NCI-H460 (cell line): ENCODE measurements at places on chromosomes 1 and 21. TPM values are rescaled to one million over a fixed set of nuclear protein-coding genes. Genes with fewer than 3 reads are reported as not detected.

GRCh38 chr1:115188680-115189395, 99.5 kb upstream of the TSPAN2 start:
- DNase-seq: no peak

The CFAP74 gene
- not detected in 2 replicates for total RNA-seq

DNA sequence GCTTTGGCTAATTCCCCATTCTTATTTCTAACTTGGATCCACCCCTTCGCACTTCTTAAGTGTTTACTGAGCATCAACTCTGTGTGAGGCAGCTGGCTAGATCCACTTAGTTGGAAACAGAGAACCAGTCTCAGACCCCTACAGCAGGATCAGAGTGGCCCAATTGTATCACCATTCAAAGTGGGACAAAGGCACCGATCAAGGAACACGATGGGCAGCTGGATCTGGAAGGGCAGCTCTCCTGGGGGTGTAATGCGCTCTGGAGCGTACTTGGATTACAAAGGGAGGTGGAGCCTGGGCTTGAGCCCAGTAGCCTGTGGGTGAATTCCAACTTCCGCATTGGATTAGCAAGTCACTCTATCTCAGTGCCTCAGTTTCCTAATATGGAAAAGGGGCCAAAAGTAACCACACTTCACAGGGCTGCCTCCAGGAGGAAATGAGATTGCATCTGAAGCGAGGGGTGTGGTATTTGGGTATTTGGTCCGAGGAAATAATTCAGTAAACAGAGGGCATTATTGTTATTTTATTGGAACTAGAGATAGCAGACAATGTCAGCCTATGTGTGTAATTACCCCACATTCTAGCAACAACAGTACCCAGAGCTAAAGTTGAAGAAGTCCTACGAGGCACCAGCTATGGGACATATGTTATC, 11.9 kb downstream of the ECE1 start:
- DNase-seq: no peak

The CR1L gene
- total RNA-seq: not detected in 2 replicates

- no peak for DNase-seq
Measured at GRCh38 chr21:31553461-31553860, 106.0 kb upstream of the SOD1 start.

DNA sequence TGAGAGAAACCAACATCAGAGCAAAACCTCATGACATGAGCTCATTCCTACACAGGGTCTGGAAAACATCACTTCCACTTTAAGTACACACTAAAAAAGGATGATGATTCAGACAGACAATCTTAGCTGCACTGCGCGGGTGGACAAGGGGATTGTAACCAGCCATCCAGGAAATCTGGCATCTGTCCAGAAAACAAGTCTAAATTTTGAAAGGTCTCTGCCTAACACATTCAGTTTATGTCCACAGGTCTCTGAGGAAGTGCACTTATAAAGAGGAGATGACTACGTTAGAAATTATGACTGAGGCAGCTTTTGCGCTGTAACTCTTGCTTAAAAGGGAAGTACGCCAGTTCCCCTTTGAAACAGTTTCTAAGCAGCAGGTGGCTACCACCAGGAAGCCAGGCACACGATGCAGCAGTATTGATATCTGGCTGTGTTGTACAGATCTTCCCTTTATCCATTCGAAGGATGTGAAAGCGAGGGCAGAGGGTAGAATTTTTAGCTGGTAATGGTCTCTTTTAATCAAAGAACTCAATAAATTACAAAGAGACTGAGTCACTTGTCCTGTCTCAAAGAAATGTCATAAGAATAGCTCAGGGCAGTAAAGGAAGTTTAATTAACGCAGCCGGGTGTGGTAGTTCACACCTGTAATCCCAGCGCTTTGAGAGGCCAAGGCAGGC, 128.0 kb downstream of the SETD4 start:
- no peak for DNase-seq

The PBX1 gene
- 78.0 and 84.8 TPM in 2 replicates for total RNA-seq

DNA sequence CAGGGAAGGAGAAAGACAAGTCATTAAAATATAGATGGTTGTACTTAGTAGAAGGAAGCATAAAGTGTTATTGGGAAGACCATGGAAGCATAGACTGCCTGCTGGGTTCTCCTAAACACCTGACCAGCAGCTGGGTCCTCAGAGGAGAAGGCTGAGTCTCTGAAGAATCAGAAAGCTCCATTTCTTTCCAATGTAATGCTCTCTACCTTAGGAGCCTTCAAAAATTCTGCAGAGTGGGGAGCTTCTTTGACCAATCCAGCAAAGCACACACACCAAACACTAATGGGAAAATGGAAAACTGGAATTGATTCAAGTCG, 21.1 kb upstream of the BCL10 start:
- DNase-seq: no peak

The F13B gene
- 0.12 TPM in 1 of 2 replicates, not detected in the other for total RNA-seq

GRCh38 chr1:29878501-29878900, 642.2 kb downstream of the PTPRU start:
- no peak for DNase-seq

The UBXN10 gene
- total RNA-seq: not detected in 2 replicates

DNA sequence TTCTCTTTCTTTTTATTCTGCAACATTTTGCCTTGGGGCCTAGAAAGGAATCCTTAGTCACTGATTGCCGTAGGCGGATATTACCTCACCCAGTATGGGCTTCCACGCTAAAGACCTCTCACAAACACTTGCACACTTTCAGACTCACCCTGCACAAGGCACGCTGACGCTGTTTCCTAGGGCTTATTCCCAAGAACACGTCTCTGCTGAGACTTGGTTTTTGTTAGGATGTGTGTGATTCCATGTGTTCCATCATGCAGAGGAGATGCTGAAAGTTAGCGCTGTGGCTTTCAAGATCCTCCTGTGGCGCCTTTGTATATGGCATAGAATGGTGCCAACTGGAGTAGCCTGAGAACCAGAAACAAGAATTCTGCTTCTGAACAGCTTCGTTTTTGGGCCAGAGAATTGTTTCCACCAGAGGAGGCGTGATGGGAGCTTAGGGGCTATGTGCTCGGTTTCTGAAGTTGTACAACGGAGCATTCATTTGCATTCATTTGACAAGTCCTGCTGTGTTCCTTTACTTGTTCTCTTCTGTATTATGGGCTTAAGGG, 297.0 kb downstream of the DISC1 start:
- DNase-seq: no peak

DNA sequence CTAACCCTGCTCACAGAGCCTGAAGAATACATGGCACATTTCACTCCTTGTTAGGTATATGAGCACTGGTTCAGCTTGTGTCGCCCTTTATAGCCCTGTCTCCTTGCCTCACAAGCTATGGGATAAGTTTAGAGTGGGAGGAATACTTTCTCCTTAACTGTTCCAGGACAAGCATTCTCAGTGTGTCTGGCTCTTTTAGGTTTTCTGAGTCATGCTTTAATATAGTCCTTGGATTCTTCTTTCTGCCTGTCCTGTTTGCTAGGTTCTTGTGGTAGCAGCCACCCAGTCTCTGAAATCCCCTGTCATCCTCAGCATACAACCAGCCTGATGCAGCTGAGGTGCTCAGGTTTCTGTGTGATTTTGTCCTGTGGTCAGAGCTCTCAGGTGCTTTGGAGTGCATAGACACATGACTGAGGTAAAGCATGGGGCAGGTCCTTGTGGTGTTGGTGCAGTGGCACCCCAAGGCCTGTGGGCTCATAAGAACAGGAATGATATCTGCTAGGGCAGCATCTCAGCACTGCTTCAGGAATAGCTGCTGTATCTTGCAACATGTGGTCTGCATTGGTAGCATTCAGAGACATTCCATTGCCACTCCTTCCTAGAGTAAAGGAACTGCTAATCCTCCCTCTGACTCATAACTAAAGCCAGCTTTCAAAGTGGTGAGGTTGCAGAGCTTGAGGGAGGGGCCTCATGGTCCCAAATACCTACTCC, 14.2 kb upstream of the CASQ2 start:
- peak; percentile 18 for DNase-seq

The PGLYRP4 gene
- total RNA-seq: not detected in 2 replicates

- no peak for DNase-seq
Measured at GRCh38 chr21:44005593-44005992, 6.5 kb upstream of the TRAPPC10 start.

- DNase-seq: no peak
Measured at GRCh38 chr1:228217551-228218344, 9.9 kb downstream of the OBSCN start.

The LRRC8B gene
- 8.1 and 8.9 TPM in 2 replicates for total RNA-seq

DNA sequence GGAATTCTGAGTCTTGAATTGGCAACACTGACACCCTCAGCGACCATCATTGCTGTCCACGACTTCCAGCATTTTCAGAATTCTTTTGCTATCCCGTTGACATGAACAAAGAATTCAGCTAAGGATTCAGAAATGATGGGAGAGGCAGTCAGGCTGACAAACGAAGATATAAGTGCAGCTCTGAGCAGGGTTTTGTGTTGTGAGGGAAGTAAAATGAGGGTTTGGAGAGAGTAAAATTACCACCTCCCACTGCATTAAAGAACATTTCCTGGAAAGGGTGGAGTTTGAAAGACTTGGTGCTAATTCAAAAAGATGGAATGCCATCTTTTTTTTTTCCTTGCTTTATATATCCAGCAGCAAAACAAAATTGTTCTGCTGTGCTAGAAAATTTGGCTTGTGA, 4.9 kb upstream of the ELK4 start:
- no peak for DNase-seq

The VWA5B1 gene
- total RNA-seq: not detected in 2 replicates

The HMCN1 gene
- total RNA-seq: 0.81 and 1.2 TPM in 2 replicates

The TSSK3 gene
- total RNA-seq: 0.57 and 0.98 TPM in 2 replicates
